ENCODE measurements at places on chromosomes 6 and 20.

DNA sequence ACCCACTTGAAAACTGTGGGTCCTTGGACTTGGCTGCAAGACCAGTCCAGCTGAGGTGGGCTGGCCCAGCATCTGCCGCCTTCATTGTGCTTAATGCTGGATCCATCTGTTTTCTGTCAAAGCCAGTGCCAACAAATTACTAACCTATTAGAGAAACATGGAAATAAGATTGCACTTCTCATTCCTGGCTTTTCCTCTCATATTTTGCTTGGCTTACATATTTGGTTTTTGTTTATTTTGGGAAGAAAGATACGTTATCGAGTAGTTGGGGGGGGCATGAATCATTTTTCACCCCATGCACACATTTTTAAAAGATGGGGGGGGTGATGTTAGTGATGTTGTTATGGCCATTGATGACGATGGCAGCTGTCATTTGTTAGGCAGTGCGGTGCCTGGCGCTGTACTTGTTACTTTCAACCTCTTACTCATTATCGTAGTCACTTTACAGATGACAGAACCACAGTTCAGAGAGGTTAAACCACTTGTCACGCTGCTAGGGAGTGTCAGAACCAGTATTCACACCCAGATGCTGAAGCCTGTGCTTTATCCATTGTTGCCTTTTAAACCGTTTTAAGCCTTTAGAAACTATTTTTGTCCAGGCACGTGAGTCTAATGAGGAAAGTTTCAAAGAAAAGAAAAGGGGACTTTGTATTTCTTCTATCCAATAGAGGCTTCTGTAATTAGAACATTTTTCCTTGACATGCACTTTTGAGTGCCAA, 180.0 kb downstream of the TMEM242 start:
- DNase-seq = no peak

DNA sequence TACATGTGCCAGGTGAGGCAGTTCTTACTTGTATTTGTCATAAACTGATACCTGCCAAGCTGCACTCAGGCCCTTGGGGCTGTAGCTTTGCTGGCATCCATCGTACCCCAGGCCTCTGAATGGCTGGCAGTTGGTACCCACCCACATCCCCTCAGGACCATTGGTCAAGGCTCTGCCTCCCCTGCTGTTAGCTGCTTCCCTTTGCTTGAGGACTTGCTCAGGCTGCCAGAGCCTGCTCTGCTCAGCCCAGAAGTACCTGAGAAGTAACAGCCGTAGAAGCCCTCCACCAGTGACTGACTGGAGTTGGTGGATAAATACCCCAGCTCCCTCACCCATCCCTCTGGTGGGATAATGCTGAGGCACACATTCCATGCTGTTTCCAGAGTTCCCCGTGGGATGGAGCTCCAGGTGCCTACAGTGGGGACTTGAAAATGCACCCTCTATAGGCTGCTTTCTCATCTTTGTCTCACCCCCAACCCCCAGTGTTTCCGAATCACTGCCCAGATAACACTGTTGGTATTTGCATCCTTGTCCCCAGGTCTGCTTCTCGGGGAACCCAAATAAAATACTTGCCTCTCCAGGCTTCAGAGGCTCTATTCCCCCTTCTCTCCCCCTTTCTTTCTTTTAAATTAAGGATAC, 7.3 kb downstream of the EBF4 start:
- no peak for DNase-seq

DNA sequence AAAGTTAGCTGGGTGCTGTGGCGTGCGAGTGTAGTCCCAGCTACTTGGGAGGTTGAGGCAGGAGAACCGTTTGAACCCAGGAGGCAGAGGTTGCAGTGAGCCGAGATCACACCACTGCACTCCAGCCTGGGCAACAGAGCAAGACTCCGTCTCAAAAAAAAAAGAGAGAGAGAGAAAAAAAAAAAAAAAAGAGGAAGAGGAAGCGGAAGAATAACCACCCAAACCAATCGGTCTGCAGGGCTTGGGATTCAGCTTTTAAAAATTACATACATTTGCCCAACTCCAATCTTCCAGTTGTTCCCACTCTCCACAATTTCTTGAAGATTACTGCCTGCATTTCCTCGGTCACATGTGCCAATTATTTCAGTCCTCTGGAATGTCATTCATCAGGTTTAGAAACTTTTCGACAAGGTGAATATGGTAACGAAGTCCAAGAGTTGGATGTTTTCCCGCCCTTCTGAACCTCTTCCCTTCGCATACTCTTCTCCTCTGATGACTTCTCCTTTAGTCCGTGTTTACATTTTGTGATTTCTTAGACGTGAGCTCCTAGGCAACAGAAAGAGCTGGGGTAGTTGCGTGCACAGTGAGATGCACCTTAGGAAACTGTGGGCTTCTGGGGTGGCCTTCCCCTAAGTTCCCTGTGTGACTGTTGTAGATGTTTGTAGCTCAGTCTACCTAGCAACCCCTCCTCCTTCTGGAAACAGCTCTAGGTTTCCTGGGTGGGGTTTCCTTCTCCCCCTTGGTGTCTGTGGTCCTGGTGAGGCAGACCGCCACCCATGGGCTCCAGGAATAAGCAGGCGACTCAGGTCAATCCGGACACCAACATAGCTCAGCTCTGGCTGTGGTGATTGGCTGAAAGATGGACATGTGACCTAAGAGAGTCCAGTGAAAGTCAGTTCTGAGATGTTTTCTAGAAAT, 63.0 kb upstream of the NCOA3 start:
- no peak for DNase-seq

DNA sequence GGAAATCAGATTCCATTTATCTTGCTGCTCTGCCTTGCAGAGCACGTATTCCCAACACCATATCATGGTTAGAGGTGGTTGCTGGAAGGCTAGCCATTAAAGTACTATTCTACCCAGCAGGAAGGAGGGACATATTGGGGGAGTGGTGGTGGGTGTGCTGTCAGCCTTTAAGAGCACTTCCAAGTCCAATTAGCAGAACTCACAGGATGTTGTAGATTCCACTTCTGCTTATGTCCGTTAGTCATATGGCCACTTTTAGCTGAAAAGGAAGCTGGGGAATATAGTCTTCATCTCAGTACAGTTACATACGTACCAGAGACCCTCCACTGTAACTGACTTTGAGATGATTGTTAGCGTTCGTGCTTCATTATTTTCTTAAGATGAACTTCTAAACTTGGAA, 94.4 kb downstream of the SAMD3 start:
- no peak for DNase-seq

- DNase-seq = no peak
These were observed 45.6 kb upstream of the SMLR1 start for GRCh38 chr6:130781557-130781956.

DNA sequence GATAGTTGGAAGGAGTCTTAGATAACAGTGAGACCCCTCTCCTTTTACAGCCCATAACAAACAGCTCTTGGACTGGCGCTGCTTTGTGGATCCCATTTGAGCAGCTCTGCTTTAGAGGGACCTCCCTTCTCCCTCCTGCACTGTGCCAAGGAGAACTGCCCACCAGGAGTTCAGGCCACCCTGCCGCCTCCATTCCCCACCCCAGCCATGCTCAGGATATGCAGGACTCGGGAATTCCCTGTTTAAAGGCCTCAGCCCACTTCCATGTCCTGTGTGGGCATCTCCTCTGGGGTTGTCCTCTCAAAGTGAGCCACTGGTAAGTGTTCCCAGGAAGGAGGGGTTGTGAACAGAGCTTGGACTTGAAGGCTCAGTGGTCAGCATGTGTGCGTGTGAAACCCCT, 312.6 kb upstream of the RNF24 start:
- no peak for DNase-seq

GRCh38 chr6:8392569-8392968, 42.8 kb downstream of the SLC35B3 start:
- peak; percentile 30 for DNase-seq

DNA sequence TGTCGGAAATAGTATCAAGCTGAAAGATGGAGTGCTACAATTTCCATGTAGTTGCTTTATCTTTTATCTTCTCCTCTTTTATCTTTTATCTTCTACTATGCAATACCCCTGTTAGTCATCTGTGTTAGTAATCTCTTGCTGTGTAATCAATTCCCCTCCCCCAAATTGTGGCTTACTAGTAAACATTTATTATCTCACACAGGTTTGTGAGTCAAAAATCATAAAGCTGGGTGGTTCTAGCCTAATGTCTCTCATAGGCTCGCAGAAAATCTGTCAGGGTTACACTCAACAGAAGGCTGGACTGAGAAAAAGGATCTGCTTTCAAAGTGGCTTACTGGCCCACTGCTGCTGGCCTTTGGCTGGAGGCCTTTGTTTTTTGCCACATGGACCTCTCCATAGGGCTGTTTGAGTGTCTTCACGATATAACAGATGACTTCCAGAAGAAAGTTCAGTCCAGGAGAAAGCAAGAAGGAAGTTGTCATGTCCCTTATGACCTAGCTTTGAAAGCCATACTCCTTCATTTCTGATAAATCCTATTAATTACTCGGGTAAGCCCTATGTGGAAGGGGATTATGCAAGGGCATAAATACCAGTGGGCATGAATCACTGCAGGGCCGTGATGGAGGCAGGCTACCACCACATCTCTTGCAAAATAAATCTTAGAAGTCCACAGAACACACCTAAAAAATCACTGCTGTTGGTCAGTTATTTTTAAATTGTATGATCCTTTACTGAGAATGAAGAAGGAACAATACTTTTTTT, 24.5 kb upstream of the PTCHD4 start:
- DNase-seq = no peak

DNA sequence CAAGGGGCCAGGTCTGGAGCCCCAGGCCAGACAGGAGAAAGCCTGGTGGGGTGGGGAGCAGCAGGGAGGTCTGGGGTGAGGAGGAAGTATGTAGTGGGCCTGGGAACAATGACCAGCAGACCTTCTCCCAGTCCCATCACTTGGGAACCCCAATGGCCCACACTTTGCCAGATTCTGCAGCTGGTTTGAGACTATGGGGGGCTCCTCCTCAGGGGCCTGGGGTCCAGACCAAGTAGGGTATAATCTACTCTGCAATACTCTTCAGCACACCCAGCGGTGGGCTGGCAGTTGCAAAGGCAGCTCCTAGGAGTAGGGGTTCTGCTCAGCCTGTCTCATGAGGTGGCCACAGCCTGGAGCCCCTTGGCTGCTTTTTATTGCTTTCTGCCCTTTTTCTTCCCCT, 52.8 kb downstream of the NPEPL1 start:
- no peak for DNase-seq

DNA sequence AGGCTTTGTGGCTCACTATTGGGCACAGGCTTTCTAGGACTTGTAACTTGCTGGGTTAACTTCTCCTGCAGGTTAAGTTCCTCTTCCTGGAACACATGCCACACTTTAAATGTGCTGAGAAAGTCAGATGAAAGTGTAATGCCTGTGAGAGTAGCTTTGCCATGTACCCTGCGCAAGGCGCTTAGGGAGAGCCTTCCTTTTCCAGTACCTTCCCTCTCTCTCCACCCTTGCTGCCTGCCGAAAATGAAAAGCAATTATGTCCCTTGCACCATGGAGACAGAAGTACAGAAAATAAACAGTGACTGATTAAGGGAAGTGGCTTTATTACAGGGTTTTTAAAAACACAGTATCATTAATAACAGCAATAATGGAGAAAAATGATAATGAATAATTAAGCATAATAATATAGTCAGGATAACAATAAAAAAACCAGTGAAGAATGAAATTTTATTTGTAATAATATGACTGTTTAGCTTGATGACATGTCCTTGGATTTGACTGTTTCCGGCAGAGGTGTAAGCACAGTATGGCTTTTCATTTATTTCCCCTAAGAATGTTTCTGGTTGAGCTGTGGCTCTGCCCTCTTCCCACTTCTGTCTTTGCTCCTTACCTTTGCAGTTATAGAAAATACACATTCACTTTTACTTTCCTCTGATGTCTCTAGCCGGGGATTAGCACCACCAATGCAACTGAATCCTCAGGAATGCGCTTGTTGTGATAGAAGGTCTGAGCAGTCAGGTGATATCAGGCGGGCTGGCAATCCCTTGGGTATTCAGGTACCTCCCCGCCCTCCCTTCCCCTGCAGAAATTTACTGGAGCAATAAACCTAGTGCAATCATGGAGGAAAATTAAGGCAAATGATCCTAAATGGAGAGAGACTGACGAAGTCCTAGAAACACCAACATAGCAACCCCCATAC, 472.3 kb upstream of the CITED2 start:
- DNase-seq = peak; percentile 59

DNA sequence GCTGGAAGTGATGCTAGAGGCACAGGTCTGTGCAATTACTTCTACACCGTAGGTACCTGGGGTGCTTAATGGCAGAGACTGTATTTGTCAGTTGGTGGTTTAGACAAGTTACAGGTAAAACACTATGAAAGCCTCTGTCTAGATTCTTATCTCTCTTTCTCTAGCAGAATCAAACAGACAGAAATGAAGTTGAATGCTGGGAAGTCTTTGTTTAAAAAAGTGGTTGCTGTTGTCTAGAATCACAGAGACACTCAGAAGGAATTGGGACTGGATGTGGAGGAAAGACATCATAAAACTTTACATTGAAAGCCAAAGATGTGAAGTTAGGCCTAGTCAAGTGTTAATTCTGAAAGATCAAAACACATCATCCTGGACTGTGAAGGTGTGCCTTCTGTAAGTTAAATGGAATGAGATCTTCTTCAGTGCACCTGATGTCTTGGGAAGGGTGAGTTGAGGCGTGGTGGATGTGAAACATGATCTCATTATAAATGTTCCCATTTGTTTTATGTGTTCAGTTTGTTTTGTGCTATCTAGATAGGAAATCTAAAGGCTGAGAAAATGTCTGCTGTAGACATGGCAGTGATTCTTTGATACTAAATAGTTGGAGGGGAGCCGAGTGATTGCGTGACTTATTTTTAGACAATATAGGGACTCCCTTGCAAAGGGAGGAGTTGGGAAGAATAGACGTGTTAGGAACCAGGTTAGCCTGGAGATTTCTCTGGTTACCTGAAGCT, 290.2 kb downstream of the SOX4 start:
- peak; percentile 42 for DNase-seq

DNA sequence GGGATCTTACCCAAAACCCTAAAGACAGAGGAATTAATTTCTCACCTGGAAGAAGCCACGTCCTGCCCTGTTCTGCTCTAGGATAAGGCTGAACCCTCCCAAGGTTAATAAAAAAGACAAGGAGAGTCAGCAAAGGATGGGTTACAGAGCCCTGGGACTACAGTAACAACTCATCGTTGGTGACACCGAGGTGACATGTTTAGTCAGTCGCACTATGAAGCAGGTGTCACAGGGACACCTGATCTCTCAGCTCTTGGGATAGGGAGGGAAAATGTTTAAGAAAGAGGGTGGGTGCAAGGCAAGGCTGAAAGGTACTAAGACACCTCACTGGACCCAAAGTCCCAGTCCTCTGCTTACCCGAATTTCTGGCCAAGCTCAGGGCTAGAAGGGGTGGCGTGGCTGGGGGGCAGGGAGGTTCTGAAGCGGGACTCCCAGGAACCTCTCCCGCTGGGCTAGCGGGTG, 562 bp downstream of the MOCS1 start:
- no peak for DNase-seq

- no peak for DNase-seq
These were observed 75.4 kb downstream of the TMEM244 start for GRCh38 chr6:129785756-129786135.

DNA sequence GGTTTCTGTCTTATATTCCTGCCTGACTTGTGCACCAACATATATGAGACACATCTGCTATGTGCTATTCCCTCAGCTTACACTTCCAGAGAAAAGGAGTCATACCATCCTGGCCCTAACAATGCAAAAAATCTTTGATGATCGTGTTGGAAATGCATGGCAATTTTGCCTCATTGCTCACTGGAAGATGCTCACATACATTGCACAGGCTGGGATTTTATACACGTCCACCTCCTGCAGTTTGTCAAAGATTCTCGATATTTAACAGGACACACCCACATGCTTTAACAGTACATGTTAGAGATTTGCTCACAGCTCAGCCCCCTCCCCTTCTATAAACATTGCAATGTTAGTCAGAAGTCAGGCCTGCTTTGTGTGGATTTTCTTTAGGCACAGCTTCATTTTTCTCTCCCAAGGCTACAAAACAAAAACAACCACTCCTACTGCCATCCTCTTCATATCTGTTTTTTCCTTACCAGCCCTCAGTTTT, 66.1 kb downstream of the ADGB start:
- DNase-seq = no peak

Measured in NCI-H146 (cell line).